ENCODE measurements at places on chromosomes 6 and 20.
A peak's percentile ranks its signal among the peaks of the same experiment; 100 is the strongest.

GRCh38 chr6:163457637-163458561 lies 43.4 kb downstream of the QKI start:
- DNase-seq: no peak

DNA sequence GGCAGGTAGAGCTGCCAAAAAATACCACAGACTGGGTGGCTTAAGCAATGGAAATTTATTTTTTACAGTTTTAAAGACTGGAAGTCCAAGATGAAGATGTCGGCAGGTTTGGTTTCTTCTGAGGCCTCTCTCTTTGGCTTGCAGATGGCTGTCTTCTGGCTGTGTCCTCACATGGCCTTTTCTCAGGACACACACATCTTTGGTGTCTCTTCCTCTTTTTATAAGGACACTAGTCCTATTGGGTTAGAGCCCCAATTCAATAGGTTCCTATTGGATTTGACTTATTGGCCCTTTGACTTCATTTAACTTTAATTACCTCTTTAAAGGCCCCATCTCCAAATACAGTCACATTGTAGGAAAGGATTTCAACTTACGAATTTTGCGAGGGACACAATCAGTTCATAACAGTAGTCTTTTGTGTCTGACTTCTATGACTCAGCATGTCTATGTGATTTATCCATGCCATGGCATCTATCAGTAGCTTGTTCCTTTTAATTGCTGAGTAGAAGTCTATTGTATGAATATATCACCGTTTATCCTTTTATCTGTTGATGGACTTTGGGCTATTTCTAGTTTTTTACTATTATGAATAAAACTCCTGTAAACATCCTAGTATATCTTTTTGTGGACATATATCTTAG lies 11.0 kb upstream of the TCP11 start:
- no peak for DNase-seq

DNA sequence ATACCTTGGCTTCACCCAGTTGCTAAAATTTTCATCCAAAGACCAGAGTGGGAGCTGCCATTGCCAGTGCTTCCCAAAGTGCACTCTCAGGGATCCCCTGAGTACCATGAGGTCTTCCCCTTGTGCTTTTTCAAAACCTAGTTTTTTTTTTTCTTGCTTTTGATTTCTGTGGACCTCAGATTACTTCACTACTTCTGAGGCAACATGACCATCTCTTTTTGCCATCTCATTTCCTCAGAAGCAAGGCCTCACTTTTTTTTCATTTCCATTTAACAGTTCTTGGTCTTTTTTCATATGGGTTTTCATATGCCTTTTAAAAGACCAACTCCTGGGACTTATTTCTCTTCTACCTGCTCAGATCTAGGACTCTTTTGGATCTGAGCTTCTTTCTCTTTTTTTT lies 64.1 kb upstream of the MMS22L start:
- DNase-seq: no peak

GRCh38 chr6:20417819-20418218 lies 16.1 kb downstream of the E2F3 start:
- no peak for DNase-seq

- DNase-seq: no peak
These were observed 2.5 kb downstream of the MEA1 start for GRCh38 chr6:43011207-43011606.

DNA sequence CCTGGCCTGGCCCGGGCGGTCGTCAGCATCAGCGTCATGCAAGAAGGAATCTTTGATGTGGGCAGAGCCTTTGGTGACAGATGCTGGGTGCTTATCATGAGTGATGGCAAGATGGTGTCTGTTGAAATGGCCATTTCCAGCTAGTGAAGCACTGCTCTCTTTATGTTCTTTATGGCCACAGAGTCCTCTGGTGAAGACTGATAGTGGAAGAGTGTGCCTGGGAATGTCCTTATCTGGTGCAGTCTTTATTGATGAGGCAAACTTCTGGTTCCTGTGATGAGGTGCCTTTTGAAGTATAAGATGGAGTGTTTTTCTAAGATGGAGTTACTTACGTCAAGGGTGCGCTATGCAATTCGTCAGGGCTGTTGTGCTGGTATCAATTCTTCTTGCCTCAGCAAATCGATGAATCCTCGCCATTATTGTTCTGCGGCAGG lies 22.6 kb upstream of the CCR6 start:
- no peak for DNase-seq

- peak; percentile 63 for DNase-seq
These were observed 49.6 kb downstream of the TCP11 start for GRCh38 chr6:35091346-35092083.

DNA sequence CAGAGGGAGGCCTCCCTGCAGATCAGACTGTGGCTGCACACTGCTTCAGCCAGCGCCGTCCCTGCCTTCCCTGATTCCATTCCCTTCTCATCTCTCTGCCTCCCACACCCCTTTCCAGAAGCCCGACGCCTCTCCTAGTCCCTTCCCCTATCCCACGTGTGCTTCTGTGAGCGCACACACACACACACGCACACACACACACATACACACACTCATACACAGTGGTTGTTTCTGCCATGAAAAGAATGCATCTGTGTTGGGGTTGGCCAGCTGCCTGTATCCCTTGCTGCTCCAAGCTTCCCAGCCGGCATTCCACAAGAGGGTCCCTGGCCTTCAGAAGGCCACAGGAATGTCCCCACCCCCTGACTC lies 51.7 kb downstream of the MOCS1 start:
- DNase-seq: peak; percentile 85

- DNase-seq: no peak
These were observed 353.3 kb downstream of the ZFAND3 start for GRCh38 chr6:38172739-38173410.
